ENCODE measurements at places on chromosomes 16 and 17.

GRCh38 chr16:66325717-66326376, 40.6 kb upstream of the CDH5 start:
- DNase-seq = no peak

- no peak for DNase-seq
Measured at GRCh38 chr17:1454541-1454940, 1.5 kb downstream of the CRK start.

DNA sequence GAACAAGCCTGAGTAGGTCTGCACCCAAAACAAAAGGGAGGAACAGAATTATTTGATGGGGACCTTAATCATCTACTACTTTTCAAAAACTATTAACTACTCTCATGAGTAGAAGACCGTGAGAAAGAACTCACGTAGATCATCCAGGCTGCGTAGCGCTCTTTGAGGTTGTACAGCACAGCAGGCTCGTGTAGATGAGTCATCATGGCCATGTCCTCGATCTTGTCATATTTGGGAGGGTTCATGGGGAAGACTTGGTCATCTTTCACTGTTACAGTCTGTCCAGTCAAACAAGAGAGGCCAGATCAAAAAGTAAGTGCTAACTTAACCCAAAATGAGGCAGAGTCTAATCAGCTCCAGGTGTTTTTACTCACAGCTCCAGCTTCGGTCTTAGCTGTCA, 2.3 kb downstream of the MYH1 start:
- no peak for DNase-seq

- no peak for DNase-seq
Measured at GRCh38 chr16:8907096-8907495, 24.9 kb downstream of the LITAFD start.

DNA sequence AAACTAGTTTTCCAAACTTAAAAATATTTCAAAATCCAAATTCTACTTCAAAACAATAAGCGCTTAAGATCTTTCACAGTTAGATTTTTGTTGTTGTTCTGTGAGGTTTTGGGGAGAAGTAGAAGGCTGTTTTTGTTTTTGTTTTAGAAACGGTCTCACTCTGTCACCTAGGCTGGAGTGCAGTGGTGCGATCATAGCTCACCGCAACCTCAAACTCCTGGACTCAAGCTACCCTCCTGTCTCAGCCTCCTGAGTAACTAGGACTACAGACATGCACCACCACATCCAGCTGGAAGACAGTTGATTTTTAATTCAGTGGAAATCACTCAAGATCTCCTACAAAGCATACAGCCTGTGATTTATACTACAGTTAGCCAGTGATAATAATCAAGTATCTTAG, 2.7 kb downstream of the SHCBP1 start:
- no peak for DNase-seq

- DNase-seq = no peak
Measured at GRCh38 chr17:42421507-42422338, 1.3 kb downstream of the CAVIN1 start.

Data from activated CD4-positive, alpha-beta T cell treated with anti-CD3 and anti-CD28 coated beads, Interleukin-2, amount 10 ng/mL, durations not matched to agents 7 days and 5 days (primary cell).